GM23338 (cell line): ENCODE measurements at places on chromosomes 13 and 19.
A peak's percentile ranks its signal among the peaks of the same experiment; 100 is the strongest.

DNA sequence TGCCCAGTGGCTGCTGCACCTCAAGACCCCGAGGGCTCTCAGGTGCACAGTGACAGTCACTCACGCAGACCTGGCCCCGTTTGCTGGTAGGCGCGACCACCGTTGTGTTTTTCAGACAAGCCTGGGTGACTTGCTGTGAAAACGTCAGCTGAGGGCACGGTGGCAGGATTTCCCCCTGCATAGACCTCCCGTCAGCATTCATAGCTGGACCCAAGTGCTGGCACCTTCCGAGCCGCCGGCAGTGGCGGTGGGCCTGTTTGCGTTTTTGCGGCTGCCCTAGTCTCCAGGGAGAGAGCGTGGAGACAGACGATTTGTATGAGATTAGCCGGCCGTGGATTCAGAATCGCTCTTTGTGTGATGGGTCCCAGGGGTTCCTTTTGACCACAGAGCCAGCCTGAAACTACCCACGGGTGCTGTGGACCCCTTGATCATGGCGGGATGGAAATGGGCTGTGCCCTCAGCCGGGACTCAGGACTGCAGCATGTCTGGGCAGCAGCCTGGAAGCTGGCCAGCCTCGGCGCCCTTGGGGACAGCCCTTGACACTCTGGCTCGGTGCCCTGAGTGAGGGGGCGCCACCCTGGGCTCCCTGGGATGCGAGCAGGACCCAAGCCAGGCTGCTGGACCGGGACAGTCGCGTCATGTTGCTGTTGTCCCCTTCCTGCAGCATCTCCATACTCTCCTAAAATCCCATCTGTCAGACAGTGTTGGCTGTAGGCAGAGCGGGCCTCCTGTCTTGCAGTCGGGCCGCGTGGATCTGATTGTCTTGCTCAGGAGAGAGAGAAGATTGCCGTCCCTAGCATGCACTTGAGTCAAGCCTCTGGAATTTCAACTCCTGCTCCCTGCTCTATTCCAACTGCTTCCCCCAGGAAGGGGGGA, 8.6 kb downstream of the KDM4B start:
- 0 out of 2 replicates have a peak overlapping the region, but pooled peaks have one; percentile 26 for H3K27ac ChIP-seq
- H3K4me1 ChIP-seq: no peaks in the 10 kb centered on the region
- no peak overlapping the region for H3K4me3 ChIP-seq
- H3K36me3 ChIP-seq: no peaks in the 10 kb centered on the region
- DNase-seq: no peak

DNA sequence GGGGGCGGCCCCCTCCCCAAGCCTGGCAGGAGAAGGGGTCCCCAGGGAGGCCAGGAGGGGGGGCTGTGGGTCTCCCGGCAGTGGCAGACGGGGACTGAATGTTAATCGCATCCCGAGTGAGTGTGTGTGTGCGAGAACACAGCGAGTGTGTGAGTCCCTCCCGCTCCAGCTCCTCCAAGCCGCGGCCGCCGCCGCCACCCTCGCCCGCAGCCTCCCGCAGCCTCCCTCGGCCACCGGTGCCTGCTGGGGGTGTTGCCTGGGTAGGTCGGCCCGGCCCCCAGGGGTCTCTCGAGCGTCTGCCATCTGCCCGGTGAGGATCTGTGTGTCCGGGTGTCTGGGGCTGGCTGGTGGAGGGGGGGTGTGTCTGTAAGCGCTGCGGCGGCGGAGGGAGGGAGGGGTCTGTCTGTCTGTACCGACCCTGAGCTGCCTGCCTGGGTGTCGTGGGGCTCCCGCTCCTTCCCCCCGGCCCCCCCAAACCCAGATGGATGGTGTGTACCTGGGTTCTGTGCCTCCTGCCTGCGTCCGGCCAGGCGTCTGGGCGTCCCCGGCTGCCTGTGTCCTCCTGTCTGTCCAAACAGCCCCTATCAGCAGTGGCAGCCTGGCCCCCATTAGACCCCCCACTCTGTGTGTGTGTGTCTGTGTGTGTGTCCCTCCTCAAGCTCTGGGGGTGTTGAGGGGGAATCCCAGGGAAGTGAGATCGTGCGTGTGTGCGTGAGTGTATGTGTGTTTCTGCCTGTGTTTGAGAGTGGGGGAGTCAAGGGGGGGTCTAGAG, at the start of gene GRIN2D:
TSS of gene GRIN2D (plus strand) at position 110 of the 772 bp plus-strand sequence. CDS start 4,725 bp downstream, outside the sequence.
- peaks cover 62% of the 10 kb centered on the region for H3K27me3 ChIP-seq
- no peak within 1 kb of the TSS for H3K27ac ChIP-seq
- no peaks in the 10 kb centered on the region for H3K36me3 ChIP-seq
- peaks cover 44% of the 10 kb centered on the region for H3K4me1 ChIP-seq
- peak within 1 kb of the TSS; percentile 74 for H3K4me3 ChIP-seq

GRCh38 chr13:113216254-113217048, 7.0 kb downstream of the CUL4A start:
- peak overlapping the region; percentile 29 for H3K4me3 ChIP-seq
- peak overlapping the region; percentile 0 for H3K27ac ChIP-seq
- peaks cover 16% of the 10 kb centered on the region; the same call in 1 of the 2 replicates for H3K4me1 ChIP-seq
- no peaks in the 10 kb centered on the region for H3K27me3 ChIP-seq
- peaks cover 6% of the 10 kb centered on the region; the same call in 1 of the 2 replicates for H3K36me3 ChIP-seq

DNA sequence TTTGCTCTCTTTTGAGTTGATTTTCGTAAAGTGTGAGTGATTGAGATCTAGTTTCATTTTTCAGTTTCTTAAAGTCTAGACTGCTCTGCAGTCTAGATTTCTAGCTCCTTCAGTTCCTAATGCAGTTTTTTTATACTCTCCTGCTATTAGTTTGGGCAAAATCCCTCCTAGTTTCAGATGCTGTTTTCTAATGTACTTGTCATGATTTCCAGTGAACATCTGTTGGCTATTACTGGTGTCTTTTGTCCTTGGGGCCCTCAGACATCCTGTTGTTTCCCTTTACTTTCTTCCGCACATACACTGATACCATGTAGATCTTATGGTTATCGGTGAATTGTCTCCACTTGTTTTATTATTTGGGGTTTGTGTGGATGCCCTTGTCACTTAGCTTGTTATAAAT, 292.1 kb downstream of the TDRD3 start:
- no peak for DNase-seq
- no peak overlapping the region for H3K27ac ChIP-seq
- no peaks in the 10 kb centered on the region; the same call in 1 of the 2 replicates for H3K36me3 ChIP-seq
- no peaks in the 10 kb centered on the region for H3K4me1 ChIP-seq
- no peak overlapping the region for H3K4me3 ChIP-seq

DNA sequence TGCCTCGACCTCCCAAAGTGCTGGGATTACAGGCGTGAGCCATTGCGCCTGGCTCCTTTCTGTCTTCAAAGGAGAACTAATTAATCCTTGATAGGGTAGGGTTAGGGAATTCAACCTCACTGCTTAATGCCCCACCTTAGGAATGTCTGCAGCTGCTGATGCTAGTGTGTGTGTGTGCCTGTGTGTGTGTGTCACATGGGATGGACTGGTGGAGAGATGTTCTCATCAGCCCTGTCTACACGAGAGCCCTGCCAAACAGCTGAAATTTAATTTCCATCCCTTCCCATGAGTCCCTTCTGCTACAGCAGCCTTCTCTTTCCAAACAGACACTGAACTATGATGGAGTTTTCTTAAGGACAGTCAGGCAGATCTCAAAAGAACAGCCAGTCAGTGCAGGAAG, 46.5 kb upstream of the CLDN10 start:
- H3K27me3 ChIP-seq: no peaks in the 10 kb centered on the region
- DNase-seq: peak; percentile 31
- no peaks in the 10 kb centered on the region for H3K36me3 ChIP-seq
- no peak overlapping the region for H3K27ac ChIP-seq
- peaks cover 14% of the 10 kb centered on the region; the same call in 1 of the 2 replicates for H3K4me1 ChIP-seq

- H3K36me3 ChIP-seq: peaks cover 7% of the 10 kb centered on the region
- peak; percentile 82 for DNase-seq
- no peak overlapping the region for H3K27ac ChIP-seq
- peak overlapping the region; percentile 68 for H3K4me3 ChIP-seq
- H3K4me1 ChIP-seq: peaks cover 4% of the 10 kb centered on the region; the same call in 1 of the 2 replicates
These were observed 31.4 kb upstream of the MPHOSPH8 start for GRCh38 chr13:19601749-19602725.

- no peaks in the 10 kb centered on the region for H3K4me1 ChIP-seq
- no peaks in the 10 kb centered on the region for H3K27me3 ChIP-seq
- no peak overlapping the region for H3K27ac ChIP-seq
- no peaks in the 10 kb centered on the region for H3K36me3 ChIP-seq
- H3K4me3 ChIP-seq: no peak overlapping the region
These were observed 1309.4 kb upstream of the SLC10A2 start for GRCh38 chr13:104375614-104376013.

DNA sequence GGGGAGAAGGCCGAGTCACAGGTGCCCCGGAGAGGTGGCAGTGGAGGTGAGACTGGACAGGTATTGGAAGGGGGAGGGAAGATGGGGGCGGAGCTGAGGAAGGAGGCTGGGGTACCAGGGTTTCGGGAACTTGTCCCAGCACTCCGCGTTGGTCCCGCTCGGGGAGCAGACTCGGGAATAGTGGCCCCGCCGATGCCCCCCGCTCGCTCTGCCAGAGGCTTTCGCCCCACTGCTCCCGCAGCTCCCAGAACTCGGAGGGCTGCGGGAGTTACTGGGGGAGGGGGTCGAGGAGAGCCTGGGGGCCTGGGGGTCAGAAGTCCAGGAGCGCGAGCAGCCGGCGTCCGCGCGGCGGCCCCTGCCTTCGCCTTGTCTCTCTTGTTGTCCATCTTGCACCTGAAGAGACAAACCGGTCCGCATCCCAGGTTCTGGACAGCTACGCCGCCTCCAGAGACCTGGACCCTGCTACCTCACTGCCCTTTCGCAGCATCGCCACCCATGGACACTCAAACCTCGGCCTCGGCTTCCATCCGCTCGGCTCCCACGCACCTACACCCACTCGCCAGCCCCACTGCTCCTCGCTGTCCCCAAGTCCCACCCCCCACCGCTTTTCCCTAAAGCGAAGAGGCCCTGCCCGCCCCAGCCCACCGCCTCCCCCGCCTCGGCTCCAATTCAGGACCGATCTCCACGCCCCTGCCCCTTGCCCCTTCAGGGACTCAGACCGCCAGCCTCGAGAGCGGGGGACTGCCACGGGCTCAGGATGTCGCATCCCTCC, 700 bp downstream of the PRR36 start:
- no peaks in the 10 kb centered on the region for H3K36me3 ChIP-seq
- peak overlapping the region; percentile 81 for H3K4me3 ChIP-seq
- H3K4me1 ChIP-seq: peaks cover 13% of the 10 kb centered on the region; the same call in 1 of the 2 replicates
- H3K27ac ChIP-seq: no peak overlapping the region

DNA sequence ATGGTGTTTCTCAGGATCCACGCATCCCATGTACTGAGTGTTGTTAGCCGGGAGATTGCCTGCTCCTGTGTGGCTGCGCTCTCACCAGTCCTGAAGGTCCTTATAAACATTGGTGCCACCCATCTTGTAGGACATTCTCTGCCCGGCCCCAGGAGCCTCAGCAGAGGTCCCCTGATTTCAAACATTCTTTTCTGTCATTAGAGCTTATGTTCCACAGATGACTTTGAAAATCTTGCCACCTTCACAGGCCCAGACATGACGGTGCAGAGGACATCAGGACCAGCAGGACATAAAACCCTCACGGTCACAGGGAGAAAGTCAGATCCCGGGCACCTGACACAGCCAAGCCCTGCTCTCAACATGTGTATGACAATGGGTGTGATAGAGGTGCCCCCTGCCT, 33.2 kb upstream of the PEPD start:
- no peaks in the 10 kb centered on the region for H3K27me3 ChIP-seq
- H3K4me1 ChIP-seq: no peaks in the 10 kb centered on the region
- DNase-seq: no peak
- no peaks in the 10 kb centered on the region for H3K36me3 ChIP-seq

DNA sequence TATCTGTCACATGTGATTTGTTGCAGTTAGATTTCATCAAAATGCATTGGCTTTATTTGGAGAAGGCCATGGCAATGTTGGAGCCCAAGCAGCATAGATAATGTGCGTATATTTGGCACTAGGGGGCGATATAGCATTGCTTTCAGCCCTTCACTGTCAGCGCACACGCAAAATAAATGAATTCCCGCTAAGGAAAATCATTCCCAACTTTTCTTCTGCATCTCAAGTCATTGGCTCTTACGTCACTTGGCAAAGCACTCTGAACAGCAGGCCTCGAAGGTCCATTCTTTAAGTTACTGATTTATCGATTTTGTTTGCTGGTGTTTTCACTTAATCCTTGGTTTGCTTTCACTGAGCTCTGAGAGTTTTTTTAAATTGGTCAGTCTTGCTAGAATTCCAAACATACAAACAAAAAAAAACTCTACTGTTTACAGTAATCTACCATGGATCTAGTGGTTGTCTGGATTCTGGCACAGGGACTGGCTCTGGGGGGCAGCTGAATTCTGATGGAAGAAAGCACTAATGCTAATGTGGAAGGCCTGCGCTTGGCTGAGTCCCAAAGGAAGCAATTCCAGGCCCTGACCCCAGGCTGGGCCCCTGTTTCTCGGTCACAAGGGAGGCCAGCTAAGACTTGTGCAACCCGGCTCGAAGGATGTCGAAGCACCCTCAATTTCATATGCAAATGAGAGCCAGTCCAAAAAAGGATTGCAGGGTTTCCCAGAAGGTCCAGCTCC, 97.7 kb upstream of the IPO5 start:
- peak; percentile 92 for DNase-seq
- no peak overlapping the region for H3K4me3 ChIP-seq
- no peaks in the 10 kb centered on the region for H3K36me3 ChIP-seq
- no peak overlapping the region for H3K27ac ChIP-seq

GRCh38 chr19:40691421-40692211, 1.2 kb upstream of the NUMBL start:
- peak; percentile 71 for DNase-seq
- no peaks in the 10 kb centered on the region for H3K27me3 ChIP-seq
- peak overlapping the region; percentile 78 for H3K4me3 ChIP-seq
- H3K27ac ChIP-seq: peak overlapping the region; percentile 99; the same call in 1 of the 2 replicates
- peaks cover 8% of the 10 kb centered on the region; the same call in 1 of the 2 replicates for H3K4me1 ChIP-seq

- H3K27ac ChIP-seq: no peak overlapping the region
- peak; percentile 74 for DNase-seq
- H3K4me3 ChIP-seq: no peak overlapping the region
- H3K36me3 ChIP-seq: no peaks in the 10 kb centered on the region
- H3K27me3 ChIP-seq: no peaks in the 10 kb centered on the region
These were observed 13.1 kb upstream of the PDE4C start for GRCh38 chr19:18239303-18239702.

- no peak overlapping the region for H3K4me3 ChIP-seq
- DNase-seq: no peak
- peaks cover 24% of the 10 kb centered on the region for H3K4me1 ChIP-seq
- no peak overlapping the region for H3K27ac ChIP-seq
- peaks cover 26% of the 10 kb centered on the region for H3K36me3 ChIP-seq
- H3K27me3 ChIP-seq: no peaks in the 10 kb centered on the region
These were observed 6.8 kb upstream of the ZNF765 start for GRCh38 chr19:53388168-53388567.

GRCh38 chr13:50080911-50081678, 65.9 kb downstream of the KCNRG start:
- H3K27ac ChIP-seq: peak overlapping the region; percentile 90
- no peaks in the 10 kb centered on the region for H3K36me3 ChIP-seq
- H3K4me3 ChIP-seq: peak overlapping the region; percentile 65

GRCh38 chr13:51613535-51613934, 29.3 kb downstream of the WDFY2 start:
- peaks cover 42% of the 10 kb centered on the region for H3K4me1 ChIP-seq
- no peaks in the 10 kb centered on the region for H3K36me3 ChIP-seq
- no peak overlapping the region for H3K4me3 ChIP-seq
- no peaks in the 10 kb centered on the region for H3K27me3 ChIP-seq
- no peak for DNase-seq

- no peaks in the 10 kb centered on the region for H3K27me3 ChIP-seq
- DNase-seq: no peak
- H3K36me3 ChIP-seq: no peaks in the 10 kb centered on the region
These were observed 383.7 kb downstream of the DIAPH3 start for GRCh38 chr13:59780058-59780457.

GRCh38 chr13:95793781-95794180, 116.8 kb downstream of the DNAJC3 start:
- H3K4me3 ChIP-seq: no peak overlapping the region
- H3K27ac ChIP-seq: no peak overlapping the region
- no peak for DNase-seq
- no peaks in the 10 kb centered on the region for H3K27me3 ChIP-seq
- H3K4me1 ChIP-seq: no peaks in the 10 kb centered on the region
- peaks cover 2% of the 10 kb centered on the region; the same call in 1 of the 2 replicates for H3K36me3 ChIP-seq
